ENCODE measurements at places on chromosomes 1 and 21.

DNA sequence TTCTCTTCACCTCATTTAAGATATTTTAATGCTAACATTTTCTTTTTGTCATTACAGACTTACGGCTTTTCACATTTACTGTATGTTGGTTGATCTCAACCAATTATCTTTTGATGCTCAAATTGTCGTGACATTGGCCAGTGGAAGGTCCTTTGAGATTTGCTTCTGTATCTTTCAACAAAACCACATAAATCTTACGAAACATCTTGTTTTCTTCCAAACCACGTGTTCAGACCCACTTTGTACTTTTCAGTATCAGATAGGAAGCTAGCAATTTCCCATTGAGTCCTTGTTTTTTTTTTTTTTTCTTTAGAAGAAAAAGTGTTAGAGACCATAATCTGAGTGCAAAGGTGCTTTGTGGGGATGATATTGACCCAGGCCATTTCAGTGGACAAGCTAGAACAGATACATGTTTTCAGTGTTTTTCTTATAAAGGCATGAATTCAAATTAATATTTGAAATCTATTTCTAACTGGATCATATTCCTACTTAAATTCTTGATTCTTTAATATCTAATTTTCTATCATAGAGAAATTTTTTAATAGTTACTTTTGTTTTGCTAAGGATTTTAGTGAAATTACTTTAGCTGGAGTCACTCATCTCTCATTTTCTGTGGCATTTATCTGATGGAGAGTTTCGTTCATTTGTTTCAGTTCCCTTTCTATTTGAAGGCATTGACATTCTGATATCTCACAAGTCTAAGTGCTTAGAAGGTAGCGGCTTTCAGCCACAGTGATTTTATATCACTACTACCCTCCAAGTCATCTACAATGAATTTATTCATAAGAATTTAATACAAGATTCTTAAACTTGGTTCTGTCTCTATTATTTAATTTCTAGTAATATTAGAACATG is 26.7 kb downstream of the ATG4C start:
- DNase-seq, result no peak

DNA sequence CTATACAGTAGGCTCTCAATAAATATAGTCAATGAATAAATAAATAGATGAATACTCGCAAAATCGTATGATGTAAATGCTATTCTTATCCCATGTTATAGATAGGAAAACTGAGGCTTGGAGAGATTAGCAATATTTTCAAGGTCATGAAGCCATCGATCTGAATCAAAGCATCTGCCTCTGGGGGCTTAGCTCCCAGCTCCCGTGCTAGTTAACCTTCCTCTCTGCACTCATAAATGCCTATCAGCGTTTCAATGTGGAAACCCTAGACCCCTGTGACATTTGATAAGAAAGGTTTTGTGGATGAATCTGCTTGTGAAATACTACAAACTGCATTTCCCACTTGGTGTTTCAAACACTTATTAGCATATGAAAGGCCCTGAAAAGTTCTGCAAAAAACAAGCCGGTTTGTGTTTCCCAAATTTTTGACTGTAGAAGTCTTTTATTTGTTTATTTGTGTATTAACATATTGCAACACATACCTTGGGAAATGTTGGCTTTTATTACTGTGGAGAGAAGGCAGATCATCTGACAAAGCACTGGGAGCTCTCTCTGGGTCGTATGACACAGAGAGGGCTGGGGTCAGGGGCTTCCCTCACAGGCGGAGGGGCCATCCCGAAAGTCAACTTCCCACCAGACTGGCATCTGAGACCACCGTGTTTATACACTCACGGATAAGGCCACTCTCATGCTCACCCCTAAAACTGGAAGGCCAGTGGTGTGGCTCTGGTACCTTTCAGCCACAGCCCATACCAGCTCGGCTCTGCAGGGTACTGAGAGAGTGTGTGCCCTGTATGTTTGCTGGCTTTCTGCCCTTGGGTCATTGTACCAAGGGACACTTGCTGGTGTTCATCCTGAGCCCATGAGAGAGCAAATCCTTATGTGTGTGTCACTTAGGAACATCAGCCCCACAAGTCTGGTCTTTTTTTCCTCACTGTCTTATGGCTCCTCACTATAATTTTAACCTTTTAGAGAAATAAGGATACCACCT is 993 bp upstream of the PROK1 start:
- no peak for DNase-seq

- DNase-seq, result no peak
Observed at GRCh38 chr1:166090244-166090643, 76.6 kb downstream of the FAM78B start.

GRCh38 chr1:182888736-182889531 is 49.8 kb downstream of the DHX9 start:
- DNase-seq, result peak; percentile 19

- no peak for DNase-seq
Observed at GRCh38 chr1:195663549-195664280, 944.5 kb downstream of the KCNT2 start.

- no peak for DNase-seq
Observed at GRCh38 chr1:100130552-100131077, 2.1 kb downstream of the SASS6 start.

- no peak for DNase-seq
Observed at GRCh38 chr1:114597949-114598348, 16.5 kb upstream of the BCAS2 start.

GRCh38 chr21:17446737-17447136 is 66.1 kb upstream of the CXADR start:
- DNase-seq, result no peak

DNA sequence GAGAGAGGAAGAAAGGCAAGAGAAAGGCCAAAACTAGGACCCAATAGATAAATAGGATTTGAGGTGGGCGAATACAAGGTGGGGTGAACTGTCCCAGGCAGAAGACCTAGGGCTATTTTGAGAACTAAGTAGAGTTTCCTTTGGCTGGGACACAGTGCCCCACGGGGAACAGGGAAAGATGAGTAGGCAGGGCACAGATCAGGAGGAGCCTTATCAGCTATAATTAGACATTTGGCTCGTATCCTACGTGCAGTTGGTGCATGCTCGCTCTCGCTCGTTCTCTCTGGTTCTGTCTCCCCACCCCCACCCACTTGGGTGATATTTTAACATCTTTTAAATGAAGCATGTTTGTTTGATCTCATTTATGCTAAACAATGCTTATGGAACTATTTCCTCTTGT is 235.0 kb upstream of the JUN start:
- no peak for DNase-seq

DNA sequence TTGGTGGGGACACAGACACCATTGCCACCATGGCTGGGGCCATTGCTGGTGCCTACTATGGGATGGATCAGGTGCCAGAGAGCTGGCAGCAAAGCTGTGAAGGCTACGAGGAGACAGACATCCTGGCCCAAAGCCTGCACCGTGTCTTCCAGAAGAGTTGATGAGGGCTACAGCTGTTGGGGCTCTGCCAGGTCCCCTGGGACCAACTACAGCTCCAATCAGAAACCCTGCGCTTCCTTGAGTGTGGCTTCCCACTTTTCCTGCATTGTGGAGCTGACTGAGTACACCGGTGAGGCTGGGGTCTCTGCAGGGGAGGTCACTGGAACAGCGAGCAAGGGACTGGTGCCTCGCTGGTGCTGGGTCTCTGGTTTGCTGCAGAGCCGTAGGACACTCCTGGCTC is 4.5 kb downstream of the ADPRS start:
- no peak for DNase-seq

GRCh38 chr1:1374589-1374928 is 448 bp downstream of the AURKAIP1 start:
- no peak for DNase-seq

DNA sequence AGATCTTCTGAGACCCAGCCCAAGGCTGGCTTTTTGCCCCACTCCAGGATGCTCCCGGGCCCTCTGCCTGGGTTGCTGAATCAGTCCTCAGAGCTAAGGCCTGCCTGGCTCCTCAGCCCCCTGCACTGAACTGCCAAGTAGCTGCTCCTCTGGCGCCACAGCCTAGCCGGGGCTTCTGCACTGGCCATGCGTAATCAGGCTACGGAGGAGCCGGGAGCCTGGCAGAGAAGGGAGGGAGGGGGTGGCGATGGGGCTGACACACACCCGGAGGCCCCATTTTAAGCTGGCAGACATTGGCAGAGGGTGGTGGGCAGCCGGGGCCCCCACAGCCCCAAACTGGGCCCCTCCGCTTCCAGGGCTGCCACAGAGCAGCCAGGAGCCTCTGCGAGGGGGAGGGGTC is 38.7 kb downstream of the ALPL start:
- no peak for DNase-seq

GRCh38 chr1:42765832-42766740 is 742 bp downstream of the P3H1 start:
- DNase-seq, result peak; percentile 82

DNA sequence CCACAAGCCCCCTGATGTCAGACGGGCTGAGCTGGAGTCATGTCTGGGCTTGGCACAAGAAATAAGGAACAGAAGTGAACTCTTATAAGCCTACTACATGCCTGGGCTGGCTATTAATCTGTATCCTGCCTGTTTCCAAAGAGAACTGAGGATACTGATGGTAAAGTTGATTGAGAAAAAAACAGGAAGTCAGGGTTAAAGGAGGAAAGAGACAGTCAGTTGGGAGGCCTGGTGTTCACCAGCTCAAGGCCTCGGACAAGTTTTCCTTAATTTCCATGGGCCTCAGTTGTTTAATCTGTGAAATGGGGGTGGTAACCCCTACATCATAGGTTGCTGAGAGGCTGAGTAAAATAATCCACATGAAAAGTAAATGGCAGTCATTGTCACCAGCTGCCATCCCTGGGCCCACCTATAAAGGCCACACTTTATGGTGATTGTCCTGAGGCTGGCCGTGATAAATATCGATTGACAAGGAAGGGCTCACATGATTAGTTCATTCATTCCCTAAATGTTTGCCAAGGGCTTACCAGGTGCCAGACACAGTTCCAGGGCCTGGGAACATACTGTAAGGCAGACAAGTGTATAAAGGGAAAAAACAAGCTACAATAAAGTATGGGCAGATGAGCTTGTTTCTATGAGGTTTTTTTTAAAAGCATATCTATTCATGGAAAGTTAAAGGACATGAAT is 2.8 kb downstream of the ALDH4A1 start:
- no peak for DNase-seq

DNA sequence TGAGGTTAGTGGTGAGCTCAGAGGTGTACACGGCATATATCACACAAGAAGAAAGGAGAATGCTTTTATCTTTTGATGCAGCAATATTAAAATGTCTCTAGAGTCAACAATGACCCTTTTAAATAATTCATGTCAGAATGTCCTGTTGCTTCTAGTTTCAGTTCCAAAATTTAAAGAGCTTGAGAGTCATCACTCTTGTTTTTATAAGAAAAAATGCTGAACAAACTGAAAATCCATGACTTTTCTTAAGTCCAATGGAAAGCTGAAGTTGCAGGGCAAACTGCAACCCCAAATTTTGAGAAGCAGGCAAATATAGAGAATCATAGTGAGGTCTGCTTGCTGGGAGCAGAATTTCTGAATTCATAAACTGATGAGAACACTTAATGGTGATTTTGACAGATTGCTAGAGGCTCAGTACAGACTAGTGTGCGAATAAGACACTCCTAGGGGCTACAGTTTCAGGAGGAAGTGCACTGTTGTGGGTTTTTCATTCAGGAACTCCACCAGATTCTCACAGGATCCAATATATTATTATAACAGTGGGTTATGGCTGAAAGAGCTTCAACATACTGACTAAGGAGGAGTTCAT is 135.1 kb downstream of the CLIC6 start:
- no peak for DNase-seq

- DNase-seq, result no peak
Observed at GRCh38 chr1:156476501-156477298, 23.9 kb downstream of the MEF2D start.

DNA sequence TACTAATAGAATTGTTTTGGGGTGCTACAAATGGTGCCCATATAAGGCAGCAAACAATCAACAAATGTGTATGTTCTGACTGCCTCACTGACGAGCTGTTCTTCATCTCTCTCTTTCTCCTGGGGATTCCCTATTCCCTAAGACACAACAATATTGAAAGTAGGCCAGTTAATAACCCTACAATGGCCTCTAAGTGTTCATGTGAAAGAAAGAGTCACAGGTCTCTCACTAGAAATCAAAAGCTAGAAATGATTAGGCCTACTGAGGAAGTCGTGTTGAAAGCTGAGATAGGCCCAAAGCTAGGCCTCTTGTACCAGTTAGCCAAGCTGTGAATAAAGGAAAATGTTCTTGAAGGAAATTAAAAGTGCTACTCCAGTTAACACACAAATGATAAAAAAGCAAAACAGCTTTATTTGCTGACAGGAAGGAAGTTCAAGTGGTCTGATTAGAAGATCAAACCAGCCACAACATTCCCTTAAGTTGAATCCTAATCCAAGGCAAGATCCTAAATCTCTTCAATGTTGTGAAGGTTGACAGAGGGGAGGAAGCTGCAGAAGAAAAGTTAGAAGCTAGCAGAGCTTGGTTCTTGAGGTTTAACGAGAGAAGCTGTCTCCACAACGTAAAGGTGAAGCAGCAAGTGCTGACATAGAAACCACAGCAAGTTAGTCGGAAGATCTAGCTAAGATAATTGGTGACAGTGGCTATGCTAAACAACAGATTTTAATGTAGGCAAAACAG is 26.3 kb downstream of the ATP2B4 start:
- no peak for DNase-seq

GRCh38 chr1:87720561-87720960 is 391.9 kb downstream of the LMO4 start:
- no peak for DNase-seq

- no peak for DNase-seq
Observed at GRCh38 chr1:96633695-96634094, 87.9 kb upstream of the PTBP2 start.

GRCh38 chr1:241086686-241087085 is 270.3 kb downstream of the RGS7 start:
- DNase-seq, result no peak

GRCh38 chr1:186768906-186769305 is 59.8 kb upstream of the PLA2G4A start:
- DNase-seq, result no peak

GRCh38 chr1:157008502-157008901 is 37.0 kb downstream of the ARHGEF11 start:
- no peak for DNase-seq

DNA sequence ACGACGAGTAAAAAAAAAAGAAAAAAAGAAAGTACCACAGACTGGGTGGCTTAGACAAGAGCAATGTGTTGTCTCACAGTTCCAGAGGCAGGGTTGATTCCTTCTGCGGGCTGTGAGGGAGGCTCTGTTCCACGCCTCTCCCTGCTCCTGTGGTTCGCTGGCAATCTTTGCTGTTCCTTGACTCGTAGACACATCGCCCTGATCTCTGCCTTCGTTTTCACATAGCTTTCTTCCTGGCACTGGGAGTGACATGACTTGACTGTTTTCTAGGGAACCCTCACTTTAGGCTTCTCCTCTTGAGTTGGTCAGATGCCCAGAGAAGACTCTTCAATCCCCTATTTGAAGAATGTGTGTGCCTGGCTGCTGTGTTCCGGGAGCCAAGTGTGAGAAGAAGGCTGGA is 133.6 kb downstream of the TM2D1 start:
- DNase-seq, result no peak

GRCh38 chr1:183761871-183762270 is 43.0 kb upstream of the RGL1 start:
- no peak for DNase-seq
